ENCODE measurements at places on chromosomes 12 and 14.

GRCh38 chr12:87381742-87382141, 647.5 kb downstream of the C12orf50 start:
- no peak for DNase-seq

DNA sequence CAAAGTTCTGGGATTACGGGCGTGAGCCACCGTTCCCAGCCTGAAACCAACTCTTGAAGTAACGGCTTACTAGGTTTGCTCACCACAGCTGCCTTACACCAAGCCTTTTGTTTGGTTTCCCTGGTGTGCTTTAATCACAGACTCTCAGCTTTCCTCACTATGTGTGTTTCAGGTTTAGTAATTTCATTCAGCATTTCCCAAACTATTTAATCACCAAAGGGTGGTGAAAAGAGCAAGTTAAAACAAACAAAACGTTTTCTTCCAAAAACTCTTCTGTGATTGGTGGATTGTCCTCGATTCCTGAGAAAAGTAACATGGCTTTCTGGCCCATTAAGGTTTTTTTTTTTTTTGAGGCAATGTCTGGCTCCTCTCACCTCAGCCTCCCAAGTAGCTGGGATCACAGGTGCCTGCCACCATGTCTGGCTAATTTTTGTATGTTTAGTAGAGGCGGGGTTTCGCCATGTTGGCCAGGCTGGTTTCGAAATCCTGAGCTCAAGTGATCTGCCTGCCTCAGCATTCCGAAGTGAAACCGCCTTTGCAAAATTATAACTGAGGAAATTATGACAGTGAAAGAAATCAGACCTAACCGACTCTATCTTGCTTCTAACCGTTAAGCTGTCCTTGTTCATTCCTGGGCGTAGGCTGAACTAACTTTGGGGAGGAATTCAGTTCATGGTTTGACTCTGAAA, 1.5 kb upstream of the ZFYVE26 start:
- no peak for DNase-seq

DNA sequence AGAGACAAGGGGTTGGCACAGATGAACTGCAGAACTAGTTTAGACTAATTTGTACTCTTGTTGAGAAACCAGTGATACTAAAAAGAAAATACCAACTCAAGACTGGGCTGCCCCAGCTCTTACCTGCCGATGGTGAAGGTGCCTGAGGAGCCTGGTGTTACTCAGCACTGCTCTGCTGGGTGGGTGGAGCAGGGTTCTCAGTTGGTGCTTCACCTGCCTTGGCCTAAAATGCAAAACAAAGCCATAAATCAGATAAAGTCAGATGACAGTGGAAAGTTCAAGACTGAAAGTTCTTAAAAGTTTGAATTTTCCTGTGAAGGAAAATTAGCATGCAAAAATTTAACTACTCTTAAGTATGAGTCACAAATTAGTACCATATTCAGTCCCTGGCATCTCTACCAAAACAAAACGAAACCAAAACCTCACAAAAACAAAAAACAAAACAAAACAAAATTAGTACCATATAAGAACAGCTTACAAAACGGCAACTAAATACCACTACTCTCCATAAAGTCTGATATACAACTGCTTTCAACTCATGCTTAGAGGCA, 21.9 kb downstream of the YBX3 start:
- no peak for DNase-seq

DNA sequence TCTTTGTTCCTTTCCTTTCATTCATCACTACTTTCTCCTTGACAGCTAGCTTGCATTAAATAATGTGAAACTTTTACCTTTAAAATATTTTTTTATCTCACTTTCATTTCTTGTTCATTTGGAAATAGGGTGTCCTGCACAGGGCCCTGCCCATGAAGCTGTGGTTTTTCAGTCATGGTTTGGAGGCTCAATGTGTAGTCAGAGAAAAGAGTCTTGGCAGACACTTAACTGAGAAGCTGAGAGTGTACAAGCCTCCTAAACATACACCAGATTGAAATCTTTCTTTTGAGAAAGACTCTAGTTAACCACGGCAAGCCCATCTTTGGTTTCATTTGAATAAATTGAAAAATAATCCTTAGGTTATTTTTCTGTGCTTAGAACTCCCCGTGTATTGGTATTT, 74.2 kb downstream of the KICS2 start:
- no peak for DNase-seq

GRCh38 chr14:70718383-70719118, 76.8 kb downstream of the TTC9 start:
- no peak for DNase-seq

- DNase-seq: no peak
These were observed 5.6 kb upstream of the HEBP1 start for GRCh38 chr12:13005649-13006048.

DNA sequence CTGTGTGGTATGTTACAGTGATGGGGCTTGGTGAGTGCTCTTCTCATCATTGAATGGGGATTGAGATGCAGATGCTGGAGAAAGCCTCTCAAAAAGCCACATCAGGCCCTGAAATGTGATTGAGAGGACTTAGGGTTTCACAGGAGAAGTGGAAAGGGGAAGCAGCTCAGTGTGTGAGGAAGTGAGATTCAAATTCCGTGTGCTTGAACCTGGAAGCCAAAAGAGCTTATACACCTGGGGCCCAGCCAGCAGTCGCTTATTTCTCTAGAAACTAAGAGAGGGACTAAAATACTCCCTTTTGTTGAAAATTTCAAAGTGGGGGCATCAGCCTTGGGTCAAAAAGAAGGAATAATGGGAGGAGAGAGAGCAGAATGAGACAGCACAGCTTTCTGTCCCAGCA, 39.1 kb upstream of the GZMB start:
- no peak for DNase-seq

DNA sequence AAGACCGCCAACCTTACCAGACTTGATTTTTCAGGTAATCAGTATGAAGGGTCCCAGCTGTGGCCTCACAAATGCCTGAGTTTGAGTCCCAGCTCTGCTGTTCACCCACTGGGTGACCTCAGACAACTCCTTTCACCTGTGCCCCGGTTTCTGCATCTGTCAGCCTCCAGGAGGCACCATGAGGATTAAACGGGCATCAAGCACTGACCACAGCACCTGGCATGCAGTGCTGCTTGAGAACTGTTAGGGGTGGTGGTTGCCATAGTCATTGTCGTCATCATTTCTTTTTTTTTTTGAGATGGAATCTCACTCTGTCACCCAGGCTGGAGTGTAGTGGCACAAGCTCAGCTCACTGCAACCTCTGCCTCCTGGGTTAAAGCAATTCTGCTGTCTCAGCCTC, 57.9 kb downstream of the PHETA1 start:
- no peak for DNase-seq

GRCh38 chr14:74886001-74886400, 4.3 kb downstream of the DLST start:
- no peak for DNase-seq

DNA sequence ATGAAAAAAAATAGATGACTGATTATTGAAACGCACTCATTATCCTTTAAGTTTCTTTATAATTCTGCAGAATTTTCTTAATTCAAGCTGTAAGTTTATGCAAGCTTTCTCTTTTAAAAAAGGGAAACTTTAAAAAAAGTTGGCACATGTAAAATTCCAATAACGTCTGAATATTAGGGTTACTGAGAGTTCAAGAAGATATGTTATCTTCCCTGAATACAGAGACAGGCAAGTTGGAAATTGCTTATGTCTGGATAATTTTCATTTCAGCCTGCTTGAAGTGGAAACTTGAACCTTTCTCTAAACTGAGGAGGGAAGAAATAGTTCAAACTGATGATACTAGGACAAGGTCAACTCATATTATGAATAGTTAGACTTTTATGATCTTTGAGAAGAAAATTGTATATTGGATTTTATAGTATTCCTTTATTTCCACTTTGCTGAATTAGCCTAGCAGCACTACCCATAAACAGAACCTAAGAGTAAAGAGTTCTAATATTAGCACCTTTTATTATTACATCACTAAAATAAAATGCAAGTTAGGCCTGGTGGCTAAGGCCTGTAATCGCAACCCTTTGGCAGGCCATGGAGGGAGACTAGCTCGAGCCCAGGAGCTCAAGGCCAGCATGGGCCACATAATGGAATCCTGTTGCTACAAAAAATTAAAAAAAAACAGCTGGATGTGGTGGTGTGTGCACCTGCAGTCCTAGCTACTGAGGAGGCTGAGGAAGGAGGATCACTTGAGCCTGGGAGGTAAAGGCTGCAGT, 288.0 kb downstream of the TRHDE start:
- DNase-seq: no peak

DNA sequence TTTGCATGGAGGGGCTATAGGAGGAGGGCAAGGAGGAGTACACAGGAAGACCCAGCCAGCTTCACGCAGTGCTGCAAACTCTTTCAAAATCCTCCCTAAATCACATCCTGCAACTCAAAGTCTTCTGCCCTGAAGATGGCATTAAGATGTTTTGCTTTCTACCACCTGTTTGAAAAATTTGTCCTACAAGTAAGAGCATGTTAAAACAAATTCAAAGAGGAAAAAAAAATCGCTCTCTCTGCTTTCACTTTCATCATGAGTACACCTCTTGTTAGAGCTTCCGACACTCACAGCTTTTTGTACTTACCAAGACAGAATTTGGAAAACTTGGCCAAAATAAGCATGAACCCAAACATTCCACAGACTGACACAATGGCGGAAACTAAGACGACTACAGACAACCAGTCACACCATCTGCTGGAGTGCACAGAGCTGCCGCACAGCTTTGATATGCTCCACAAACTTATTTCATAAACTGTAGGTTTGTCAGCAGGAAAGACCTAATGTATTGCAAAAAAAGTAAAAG, 21.3 kb downstream of the GCH1 start:
- DNase-seq: no peak

DNA sequence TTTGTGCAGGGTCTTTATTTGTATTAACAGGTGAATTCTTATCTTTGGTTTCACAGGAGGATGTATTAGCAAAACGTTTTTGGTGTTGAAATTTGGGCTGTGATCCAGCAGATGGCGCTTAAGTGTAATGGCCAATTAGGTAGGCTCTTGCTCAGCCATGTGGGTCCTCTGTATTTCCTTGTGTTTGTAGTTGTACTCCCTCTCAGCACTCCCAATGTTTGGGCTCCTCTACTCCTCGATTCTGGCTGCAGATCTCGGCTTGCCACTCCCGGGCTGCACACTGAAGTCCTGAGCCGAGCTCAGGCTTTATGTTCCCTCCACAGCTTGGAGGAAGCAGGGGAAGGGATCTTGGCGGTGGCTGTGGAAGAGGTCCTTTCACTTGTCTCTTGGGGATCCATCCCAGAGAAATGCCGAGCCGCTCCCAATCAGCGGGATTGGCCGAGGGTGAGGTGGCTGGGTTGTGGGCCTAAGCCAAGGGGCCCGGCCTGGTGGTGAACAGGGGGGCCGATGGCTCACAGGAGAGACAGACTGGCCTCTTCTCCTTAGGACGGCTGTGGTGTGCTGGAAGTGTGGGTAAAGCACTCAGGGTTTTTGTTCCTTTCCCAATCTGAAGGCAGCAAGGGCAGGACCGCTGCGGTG, 133.7 kb downstream of the AEBP2 start:
- DNase-seq: no peak

DNA sequence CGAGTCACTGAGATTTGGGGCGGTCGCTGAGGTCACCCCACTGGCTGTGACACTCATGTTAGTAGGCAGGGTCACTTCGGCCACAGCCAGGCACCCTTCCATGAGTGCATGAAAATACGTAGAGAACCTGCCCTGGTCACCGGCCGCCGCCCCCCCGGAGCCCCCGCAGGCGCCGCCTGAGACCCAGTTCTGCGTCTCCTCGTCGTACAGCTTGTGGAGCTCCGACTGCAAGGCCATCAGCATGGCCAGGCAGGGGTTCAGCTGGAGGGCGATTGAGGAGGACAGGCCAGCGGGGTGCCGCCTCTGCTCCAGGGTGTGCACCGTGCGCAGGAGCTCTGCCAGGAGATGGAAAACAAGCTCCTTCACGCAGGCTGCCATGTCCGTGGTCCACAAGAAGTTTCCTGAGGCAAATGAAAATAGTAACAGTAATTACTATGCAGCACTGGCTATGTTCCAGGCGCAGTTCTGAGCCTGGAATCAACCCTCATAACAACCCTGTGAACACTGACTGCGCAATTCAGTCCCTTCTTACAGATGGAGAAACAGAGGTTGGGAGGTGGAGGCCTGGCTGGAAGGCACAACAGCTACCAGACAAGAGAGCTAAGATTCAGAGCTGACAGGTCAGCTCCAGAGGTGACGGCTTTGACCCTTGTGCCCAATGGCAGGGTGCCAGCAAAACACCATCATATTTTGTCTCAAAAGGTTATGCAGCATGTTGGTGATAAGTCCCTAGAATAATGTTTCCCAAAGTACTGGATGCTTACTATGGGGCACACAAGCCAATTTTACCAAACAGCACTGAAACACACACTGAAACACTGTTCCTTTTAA, 59.9 kb downstream of the TRAFD1 start:
- no peak for DNase-seq

DNA sequence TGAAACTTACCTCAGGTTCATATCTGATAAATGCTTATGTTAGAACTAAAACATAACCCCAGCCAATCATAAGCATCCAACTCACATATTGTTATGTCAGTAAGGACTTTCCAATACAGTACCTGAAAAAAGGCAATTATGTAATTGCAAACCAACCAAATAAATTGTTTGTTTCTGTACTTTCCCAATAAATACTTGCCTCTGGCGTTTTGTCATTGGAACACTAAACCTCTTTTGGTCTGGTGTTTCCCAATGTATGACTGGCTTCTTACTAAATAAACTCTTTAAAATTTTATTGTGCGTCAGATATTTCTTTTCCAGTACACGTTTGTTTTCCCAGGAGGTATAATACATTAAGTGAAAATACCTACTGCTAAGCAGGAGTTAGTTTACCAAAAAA, 6.7 kb upstream of the PTPRB start:
- no peak for DNase-seq

GRCh38 chr12:52037248-52037861, 13.9 kb upstream of the NR4A1 start:
- peak; percentile 96 for DNase-seq

DNA sequence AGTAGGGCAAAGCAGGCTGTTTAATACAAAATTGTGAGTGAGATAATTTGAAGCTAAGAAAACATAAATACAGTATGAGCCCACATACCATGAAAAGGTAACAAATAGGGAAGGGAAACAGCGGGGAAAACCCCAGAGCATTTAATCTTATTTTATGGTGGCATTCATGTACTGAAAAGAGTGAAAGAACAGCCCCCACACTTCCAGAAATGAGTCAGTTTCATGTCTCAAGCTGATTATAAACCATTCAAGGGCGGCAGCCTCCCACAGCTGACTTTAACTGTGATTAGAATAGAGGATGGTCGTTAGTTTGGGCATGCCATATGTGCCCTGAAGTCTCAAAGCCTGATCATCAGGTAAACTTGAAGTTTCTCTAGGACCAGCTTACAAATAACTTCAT, 64.5 kb downstream of the FOXG1 start:
- DNase-seq: no peak

GRCh38 chr12:128817111-128818015, 6.4 kb downstream of the SLC15A4 start:
- no peak for DNase-seq

GRCh38 chr12:27208414-27208750, 35.7 kb upstream of the STK38L start:
- DNase-seq: no peak
